ENCODE measurements at places on chromosomes 6 and 20.
A peak's percentile ranks its signal among the peaks of the same experiment; 100 is the strongest.

DNA sequence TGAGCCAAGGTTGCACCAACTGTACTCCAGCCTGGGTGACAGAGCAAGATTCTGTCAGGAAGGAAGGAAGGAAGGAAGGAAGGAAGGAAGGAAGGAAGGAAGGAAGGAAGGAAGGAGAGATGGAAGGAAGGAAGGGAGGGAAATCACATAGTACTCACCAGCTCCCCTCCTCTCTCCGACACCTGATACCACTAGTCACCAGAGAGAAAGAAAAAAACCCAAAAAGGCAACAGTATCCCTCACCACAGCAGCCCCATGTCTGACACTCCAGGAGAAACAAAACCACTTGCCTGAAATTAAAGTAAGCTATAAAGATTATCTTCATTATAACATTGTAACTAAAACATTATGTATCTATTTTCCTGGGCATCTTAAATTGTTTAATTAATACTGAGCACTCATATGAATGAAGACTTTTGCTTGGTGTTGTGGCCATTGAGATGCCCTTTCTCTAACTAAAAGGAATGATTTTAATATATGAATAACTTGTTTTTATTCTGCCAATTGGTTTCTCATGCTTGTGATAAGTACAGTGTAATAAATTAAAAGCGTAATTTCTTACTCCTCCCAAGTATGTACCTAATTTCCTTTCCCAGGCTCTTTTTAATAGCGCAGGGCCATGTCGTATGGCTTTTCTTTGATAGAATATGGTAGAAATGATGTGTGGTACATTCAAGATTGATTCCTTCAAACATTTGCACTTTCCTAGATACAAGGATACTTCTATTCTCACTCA, 390.0 kb downstream of the MMUT start:
- DNase-seq = no peak

DNA sequence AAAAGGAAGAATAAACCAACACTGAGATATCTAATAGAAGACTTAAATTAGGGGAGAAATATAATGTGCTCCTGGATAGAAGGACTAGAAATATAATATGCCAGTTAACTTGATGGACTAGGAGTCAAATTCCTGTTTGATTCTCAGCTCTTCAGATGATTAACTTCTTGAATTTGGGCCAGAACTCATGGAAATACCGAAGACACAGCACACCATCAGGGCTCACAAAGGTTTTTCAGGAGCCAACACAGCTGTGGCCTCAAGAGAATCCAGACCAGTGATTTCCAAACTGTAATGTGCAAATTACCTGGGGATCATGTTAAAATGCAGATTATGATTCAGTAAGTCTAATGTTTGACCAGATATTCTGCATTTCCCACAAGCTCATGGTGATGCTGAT, 33.8 kb upstream of the LRRC1 start:
- DNase-seq = no peak

GRCh38 chr6:36556281-36556680, 9.0 kb upstream of the STK38 start:
- DNase-seq = no peak

GRCh38 chr20:1953621-1954020, 40.2 kb downstream of the PDYN start:
- no peak for DNase-seq

- DNase-seq = no peak
Measured at GRCh38 chr20:58708246-58708931, 15.8 kb downstream of the NPEPL1 start.

- no peak for DNase-seq
Measured at GRCh38 chr20:59159091-59159490, 4.5 kb upstream of the ZNF831 start.

DNA sequence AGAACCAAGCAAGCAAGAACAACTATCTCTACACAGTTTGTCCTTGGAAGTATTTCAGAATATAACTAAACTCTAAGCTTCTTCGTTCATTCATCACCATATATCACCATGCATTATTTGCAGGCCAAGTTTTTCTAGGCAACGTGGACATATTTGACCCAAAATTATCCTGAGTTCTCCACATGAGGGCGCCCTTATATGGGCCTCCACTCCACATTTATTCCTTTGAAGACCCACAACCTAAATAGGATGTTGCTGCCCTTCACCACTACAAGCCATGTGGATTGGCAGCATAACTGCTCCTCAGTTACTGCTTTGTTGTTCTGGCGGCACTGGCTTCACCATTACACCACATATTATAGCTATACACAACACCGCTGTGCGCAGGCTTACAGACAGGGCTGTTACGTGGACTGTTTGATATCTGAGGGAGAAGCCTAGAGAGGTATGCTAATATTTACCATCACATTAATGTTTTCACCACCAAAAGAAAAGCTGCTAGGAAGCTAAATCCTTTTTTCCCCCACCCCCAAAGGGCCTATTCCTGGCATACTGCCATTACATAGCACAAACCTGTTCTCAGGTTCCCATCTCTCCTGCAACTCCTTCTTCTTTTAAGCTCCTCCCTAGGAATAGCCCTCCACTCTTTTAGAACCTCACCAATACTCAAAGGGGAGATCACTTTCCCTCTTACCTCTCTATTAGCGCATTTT, 411.7 kb downstream of the C6orf118 start:
- DNase-seq = no peak

- DNase-seq = peak; percentile 71
Measured at GRCh38 chr6:89368107-89368506, 15.6 kb upstream of the UBE2J1 start.

DNA sequence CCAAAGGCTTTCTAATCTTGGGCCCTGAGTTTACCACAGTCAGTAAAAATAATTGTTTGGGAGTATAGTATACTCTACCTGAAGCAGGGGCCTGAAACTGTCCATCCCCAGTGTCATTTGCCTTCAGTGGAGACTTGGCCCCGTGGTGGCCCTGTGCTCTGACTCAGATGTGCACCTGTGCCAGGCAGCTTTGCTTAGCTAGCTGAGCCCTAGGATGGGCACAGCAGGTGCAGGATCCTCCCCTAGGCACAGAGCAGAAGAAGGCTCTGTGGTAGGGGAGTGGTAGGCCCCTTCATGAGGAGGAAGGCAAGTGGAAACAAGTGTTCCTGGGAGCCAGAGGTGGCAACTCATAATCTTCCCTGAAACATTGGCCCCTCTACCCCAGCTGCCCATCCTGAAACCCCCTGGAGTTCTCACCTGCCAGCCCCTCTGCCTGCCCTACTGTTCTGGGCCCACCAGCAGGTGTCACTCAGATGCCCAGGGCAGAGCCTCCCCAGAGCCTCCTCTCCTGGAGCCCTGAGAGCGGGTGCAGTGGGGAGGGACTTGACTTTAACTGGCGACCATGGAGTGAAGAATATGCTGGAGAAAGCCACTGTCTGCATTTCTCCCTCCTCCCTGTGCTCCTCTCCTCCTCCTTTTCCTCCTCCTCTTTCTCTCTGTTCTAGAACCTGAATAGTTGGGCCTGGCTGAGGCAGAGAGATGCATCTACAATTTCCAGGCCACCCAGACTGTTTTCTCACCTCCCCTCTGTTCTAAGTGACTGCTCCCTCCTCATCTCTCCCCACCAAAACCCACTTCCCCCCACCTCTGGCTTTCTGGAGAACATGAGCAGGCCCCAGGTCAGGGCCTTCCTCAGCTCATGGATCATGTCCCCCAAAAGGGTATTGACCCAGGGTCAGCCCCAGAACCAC, 2.9 kb downstream of the CPNE5 start:
- DNase-seq = no peak

GRCh38 chr6:156794546-156795354, 17.6 kb downstream of the ARID1B start:
- DNase-seq = no peak

DNA sequence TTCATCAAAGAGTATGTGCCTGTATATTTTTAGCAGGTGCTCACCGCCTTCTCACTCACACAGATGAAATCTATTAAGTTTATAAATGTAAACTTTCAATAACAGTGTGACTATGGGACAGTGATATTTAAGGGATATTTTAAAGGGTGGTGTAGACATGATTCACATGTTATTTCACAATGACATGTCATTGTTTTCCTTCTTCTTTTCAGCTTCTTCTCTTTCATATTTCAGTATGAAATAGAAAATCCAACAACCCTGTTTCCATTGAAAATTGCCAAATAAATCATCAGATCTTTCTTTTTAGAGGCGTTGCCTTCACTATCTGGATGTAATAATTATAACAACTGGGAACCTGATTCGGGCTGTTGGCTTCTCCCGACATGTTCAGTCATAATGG, 54.8 kb downstream of the PFDN4 start:
- DNase-seq = no peak

- DNase-seq = no peak
Measured at GRCh38 chr6:3124667-3125066, 6.2 kb downstream of the BPHL start.

GRCh38 chr20:44411020-44411756, 55.7 kb downstream of the HNF4A start:
- no peak for DNase-seq

GRCh38 chr6:33249732-33250630, 21.7 kb downstream of the VPS52 start:
- DNase-seq = peak; percentile 80

DNA sequence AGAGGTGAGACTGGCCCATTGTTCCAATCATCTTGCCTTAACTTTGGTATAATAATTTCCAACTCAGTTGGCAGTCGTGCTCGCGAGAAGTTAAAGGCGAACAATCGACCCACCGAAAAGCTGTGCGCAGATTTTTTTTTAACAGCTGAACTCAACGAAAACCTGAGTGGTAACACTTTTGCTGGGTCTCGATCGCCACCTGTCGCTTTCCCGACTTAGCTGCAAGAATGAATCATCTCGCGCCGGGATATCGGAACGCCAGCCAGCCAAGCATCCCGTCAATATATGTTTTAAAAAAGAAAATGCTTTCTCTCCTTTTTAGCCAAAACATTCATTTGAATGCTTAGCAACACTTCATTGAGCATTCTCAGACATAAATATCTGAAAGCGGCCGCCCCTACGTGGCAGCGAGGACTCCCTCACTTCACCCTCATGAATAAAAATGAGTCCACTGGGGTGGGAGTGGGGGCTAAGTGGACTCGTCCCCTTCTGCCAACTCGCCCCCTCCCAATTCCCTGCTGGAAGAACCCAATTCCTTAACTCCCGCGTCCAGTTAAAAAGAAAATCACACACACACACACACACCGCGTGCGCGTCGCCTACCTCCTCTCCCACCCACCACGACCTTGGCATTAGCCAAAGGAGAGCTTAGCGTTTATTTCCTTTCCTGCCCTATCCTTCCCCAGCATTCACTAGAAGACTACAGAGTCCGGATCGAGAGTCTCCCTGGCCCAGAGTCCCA, 1.5 kb downstream of the COL12A1 start:
- DNase-seq = peak; percentile 97

DNA sequence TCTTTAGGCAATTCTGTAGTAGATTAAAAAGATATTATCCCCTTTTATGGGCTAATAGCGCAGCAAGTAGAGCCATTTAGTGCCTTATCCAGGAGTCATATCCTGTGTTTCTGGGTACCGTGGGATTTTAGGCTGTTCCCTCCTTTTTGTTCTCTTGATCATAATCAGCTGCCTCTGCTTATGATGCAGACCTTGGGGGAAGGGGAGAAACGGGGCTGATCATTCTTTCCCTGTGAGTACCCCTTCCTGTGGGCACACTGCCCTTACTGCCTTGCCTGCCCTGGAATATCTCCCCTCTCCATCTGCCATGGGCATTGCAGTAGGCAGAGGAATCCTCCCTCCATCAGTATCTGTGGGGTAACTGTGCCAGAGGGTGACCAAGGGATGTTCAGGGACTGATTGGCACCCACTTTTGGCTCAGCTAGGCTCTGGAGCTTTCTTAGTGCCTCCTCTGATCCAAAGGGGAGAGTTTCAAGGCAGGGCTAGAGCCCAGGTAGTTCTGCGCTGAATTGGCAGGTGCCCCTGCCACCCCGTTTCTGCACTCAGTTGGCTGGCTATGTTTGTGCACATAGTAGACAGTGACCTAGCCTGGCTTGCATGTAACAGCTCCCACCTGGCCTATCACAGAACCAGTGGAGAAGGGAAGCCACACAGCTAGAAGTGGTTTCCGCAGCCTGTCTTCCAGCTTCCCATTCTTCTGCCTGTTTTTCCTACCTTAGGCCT, 103.3 kb downstream of the FIG4 start:
- DNase-seq = peak; percentile 83

- DNase-seq = no peak
Measured at GRCh38 chr6:159980474-159980873, 11.6 kb downstream of the IGF2R start.

DNA sequence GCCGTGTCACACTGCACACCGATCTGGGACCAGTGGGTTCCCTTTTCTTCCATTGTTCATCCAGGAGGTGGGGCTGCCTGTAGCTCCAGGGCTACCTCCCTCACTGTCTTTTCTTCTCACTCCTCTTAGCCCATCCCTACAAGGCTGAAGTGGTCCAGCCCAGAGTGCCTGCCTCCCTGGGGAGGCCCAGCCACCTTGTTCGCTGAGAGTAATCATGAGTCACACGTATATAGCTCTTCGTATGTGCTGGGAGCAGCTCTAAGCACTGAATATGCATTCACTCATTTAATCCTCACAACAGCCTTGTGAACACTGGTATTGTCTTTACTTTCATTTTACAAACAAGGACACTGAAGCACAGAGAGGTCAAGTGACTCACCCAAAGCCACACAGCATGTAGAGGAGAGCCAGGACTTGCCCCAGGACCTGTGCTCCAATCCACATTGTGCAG, 14.7 kb upstream of the CCDC167 start:
- peak; percentile 41 for DNase-seq

GRCh38 chr6:122322824-122323223, 76.6 kb upstream of the HSF2 start:
- peak; percentile 53 for DNase-seq

DNA sequence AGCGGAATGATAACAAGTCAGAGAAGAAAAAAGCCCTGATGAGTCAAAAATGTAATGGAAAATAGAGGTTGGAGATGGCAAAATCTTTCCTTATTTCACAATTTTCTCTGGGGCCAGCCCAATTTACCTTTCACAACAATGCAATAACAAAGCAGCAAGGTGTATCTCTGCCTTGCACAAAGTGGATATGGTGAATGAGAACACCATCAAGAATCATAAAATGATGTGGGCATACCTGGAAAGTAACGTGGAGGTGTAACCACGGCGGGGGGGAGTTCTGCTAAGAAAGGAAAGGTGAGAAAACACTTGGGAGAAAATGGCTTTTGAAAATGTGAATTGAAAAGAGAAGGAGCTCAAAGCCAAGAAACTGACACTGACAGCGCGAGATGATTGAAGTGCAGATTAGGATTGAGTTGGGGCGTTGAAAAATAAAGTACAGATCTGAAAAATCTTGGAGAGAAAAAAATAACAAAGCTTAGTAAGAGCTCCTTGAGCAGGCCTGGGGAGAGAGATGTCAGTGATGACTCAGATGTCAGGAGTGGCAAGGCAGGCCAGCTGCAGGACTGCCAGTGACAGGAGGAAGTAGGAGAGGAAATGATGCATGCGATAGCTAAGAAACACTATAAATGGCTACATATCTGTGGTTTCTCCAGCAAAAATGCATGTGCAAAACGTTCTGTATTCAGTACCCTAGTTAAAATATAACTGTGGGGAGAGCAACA, 26.2 kb downstream of the ARHGAP18 start:
- peak; percentile 99 for DNase-seq

DNA sequence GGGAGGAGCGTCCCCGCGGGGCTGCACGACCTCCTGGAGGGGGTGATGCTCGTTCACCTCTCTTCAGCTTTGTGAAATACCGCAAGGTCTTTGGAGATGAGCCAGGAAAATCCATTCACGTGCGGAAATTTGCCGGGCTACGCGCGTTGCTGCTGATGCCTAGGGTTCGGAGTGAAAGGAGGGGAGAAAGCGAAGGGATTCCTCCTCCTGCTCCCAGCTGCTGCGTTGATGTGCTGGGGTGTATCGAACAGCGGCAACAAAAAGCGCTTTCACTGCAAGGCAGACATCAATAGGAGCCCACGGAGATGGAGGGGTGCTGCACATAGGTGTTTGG, 391 bp upstream of the B3GAT2 start:
- DNase-seq = no peak

GRCh38 chr20:34524426-34524825, 8.2 kb downstream of the DYNLRB1 start:
- DNase-seq = no peak

Measured in fibroblast of the aortic adventitia (primary cell).